Adipocyte (in vitro differentiated cells): ENCODE measurements at places on chromosomes 11 and 22.

DNA sequence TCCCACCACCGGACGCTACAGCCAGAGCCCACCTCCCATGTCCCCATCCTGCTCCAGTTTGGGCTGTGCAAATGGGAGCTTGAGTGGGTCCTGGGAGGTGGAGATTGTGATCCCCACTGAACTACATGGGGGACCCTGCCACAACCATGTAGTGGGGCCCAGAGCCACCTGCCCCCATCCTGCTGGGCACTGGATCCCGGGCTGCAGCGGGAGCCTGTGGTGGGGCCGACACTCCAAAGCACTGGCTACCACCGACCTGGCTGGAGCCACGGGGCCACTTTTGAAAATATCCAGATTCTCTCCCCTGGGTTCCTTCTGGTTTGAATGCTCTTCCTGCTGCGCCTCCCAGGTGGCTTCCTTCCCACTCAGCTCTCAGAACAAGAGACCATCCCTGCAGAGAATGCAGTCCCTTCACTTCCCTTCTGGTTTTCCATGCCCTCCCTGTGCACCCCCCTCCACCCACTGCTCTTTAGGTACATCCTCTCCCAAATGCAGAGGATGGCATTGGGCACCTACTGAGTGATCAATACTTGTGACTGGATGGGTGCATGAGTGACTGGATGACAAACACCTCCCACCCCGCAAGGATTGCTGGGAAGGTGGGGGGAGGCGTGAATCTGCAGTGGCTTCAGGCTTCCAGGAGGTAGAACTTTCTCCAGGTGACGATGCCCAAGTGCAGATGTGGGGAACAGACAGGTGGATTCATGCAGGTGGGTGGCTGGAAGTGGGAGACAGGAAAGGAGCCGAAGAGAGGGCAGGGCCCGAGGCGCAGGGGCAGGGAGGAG, 846 bp upstream of the UNC93B1 start:
- DNase-seq, result no peak

DNA sequence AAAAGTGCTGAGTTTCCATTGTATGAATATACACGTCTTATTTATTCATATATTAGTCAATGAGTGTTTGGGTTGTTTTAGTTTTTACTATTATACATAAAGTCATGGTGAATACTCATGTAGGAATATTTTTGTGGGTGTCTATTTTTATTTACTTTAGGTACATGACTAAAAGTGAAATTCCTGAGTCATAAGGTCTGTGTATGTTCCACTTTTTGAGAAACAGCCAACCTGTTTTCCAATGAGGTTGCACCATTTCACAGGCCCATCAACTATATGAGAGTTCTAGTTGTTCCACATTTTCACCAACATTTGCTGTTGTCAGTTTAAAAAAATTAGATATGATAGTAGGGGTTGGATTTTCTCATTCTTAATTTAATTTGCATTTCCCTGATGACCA, 6.6 kb upstream of the OR6X1 start:
- no peak for DNase-seq

DNA sequence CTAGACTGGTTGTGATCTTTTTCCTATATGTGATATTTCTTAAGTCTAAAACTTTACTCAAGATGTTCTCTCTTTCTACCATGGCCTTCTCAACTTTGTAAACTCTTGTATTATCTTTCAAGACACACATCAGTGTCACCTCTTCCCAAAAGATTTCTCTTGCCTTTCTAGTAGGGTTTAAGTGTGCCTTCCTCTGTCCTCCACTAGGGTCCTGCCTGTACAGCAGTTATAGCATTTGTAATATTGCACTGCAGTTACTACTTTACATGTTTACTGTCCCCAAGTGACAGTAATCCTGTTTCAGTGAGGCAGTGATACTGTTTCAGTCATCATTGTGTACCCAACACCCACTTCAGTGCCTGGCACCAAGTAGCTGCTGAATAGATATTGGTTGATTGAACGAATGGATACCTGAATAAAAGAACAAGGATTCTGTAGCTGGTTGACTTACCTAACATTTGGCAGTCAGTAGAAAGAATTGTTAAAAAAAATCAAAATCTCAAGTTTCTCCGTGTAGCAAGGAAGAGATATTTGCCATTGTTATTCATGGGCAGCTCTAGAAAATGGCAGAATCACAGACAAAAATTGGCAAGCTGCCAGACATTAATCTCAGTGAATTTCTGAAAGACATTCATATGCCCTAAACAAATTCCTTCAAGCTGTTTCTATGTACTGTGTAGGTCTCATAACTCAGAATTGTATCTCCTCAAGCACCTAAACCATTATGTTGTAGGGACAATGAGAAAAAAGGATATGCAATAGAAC, 79.4 kb downstream of the RBMXL2 start:
- no peak for DNase-seq

DNA sequence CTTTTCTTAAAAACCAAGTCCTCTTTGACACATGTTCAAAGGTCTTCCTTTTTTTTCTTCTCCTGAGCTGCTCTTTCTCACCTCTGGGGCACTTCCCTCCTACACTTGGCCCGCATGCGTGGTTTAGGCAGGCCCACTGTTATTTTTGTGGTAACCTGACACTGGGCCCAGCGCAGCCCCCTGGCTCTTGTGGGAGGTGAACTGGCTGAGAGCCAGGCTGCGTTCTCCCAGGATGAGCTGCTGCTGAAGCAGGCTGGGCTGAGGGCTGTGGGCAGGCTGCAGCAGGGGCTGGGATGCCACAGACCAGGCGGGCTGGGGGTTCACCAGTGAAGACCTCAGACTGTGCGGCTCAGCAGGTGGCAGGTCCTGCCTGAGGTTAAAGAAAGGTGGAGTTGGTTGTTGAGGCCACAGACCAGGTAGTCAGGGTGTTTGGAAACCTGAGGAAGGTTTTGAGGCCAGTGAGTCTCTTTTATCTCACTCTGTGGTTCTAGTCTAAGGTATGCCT, 72.4 kb downstream of the TEAD1 start:
- peak; percentile 83 for DNase-seq

- DNase-seq, result peak; percentile 73
These were observed 46.9 kb downstream of the MICAL2 start for GRCh38 chr11:12157241-12157661.
